ENCODE measurements at places on chromosomes 1 and 21. TPM values are rescaled to one million over a fixed set of nuclear protein-coding genes. Genes with fewer than 3 reads are reported as not detected.

The SLC25A33 gene
- 5.3 TPM for total RNA-seq

The ACTN2 gene
- total RNA-seq = not detected

The VAMP4 gene
- total RNA-seq = 3.1 TPM

The FCRL2 gene
- not detected for total RNA-seq

The LEFTY2 gene
- not detected for total RNA-seq

The ZNF691 gene
- total RNA-seq = 7.5 TPM
